ENCODE measurements at places on chromosomes 5 and 9. TPM values are rescaled to one million over a fixed set of nuclear protein-coding genes. Genes with fewer than 3 reads are reported as not detected.

The ACTBL2 gene
- not detected for total RNA-seq

The DNM1 gene
- 1.5 TPM for total RNA-seq

The MZB1 gene
- 29.1 TPM for total RNA-seq

The SIT1 gene
- 81.8 TPM for total RNA-seq

The NR6A1 gene
- 2.3 TPM for total RNA-seq

The CSF2 gene
- total RNA-seq, result 1,084 TPM

The INIP gene
- 34.2 TPM for total RNA-seq

The OR1L4 gene
- total RNA-seq, result not detected

The SLC34A1 gene
- not detected for total RNA-seq

The CER1 gene
- total RNA-seq, result not detected

The MBLAC2 gene
- 6.1 TPM for total RNA-seq

The CDH6 gene
- not detected for total RNA-seq

The OR13J1 gene
- total RNA-seq, result not detected

The TLR4 gene
- total RNA-seq, result not detected

The IFNK gene
- not detected for total RNA-seq

The FOXB2 gene
- not detected for total RNA-seq

The WNT8A gene
- not detected for total RNA-seq

The IPO11 gene
- total RNA-seq, result 60.9 TPM

The FYB1 gene
- 93.7 TPM for total RNA-seq

The KCNV2 gene
- not detected for total RNA-seq

The C6 gene
- total RNA-seq, result not detected

The FOXI1 gene
- total RNA-seq, result not detected

The GRM6 gene
- not detected for total RNA-seq

The OR1Q1 gene
- not detected for total RNA-seq

The PCDHB6 gene
- not detected for total RNA-seq

The QRFP gene
- total RNA-seq, result not detected

The PCDHAC1 gene
- total RNA-seq, result not detected

The SYK gene
- total RNA-seq, result 0.05 TPM

The GABRG2 gene
- not detected for total RNA-seq

The PPP1R26 gene
- total RNA-seq, result 0.69 TPM

All from activated CD4-positive, alpha-beta T cell treated with anti-CD3 and anti-CD28 coated beads, Interleukin-2, amount 10 ng/mL, durations not matched to agents 24 days and 14 days (primary cell).